T-helper 17 cell (primary cell): ENCODE measurements at places on chromosomes 3 and 15.

DNA sequence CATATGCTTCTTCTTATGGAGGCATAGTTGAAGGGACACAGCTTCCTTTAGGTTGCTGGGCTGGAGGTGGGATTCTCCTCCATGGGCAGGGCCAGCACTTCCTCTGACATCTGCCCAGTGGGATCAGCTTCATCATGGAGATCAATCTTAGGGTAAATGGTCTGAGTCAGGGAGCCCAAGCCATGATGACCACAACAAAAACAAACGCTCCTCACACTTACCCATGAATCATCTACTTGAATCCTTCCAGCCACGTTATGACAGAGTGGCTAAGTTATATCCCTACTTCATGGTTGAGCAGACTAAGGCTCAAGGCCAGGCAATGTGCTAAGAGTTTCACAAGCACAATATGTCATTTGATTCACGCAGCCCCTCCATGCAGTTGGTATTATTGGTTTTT, 87.2 kb upstream of the NMNAT3 start:
- no peaks in the 10 kb centered on the region for H3K27me3 ChIP-seq
- DNase-seq, result no peak
- H3K4me3 ChIP-seq, result no peak overlapping the region
- H3K36me3 ChIP-seq, result no peaks in the 10 kb centered on the region
- H3K4me1 ChIP-seq, result peaks cover 6% of the 10 kb centered on the region
- no peak overlapping the region for H3K27ac ChIP-seq

- H3K4me1 ChIP-seq, result peaks cover 16% of the 10 kb centered on the region
- H3K27ac ChIP-seq, result no peak overlapping the region
- peaks cover 6% of the 10 kb centered on the region for H3K36me3 ChIP-seq
- H3K4me3 ChIP-seq, result no peak overlapping the region
Measured at GRCh38 chr3:47001731-47002170, 22.3 kb downstream of the NBEAL2 start.

DNA sequence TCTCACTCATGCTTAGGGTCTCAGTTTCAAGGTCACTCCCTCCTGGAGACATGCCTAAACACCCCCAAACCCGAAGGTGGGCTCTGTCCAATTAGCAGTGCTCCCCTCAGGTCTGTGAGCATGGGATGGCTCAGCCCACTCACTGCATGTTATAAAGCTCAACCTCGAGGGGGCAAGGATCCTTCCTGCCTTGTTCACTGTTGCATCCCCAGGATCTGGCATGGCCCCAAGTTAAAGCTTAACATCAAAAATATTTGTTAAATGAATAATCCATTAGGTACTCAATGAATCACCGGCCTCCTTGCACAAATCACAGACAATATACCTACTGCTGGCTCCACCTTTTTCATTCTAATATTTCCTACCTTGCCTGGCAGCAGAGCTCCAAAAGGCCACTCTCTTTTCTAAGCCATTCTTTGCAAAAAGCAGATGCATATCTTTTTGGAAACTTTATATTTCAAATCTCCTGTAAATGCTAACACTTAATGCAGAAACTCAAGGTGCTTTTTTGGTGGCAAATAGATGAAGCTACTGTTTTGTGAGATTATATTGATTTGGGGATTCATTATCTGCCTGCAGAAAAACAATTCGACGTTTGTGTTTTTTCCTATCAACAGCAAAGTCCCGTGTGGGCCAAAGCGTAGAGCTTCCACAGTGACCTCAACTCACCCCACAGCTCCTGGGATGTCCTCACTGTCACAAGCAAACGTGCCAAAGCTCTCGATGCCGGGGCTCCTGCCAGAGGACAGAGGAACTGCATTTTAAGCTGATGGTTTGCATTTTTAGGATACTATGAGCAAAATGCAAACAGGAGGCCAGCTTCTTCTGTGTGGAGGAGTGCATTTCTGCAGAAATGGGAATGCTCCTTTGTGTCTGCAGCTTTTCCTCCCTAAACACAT, 35.4 kb downstream of the PCOLCE2 start:
- peaks cover 35% of the 10 kb centered on the region for H3K27me3 ChIP-seq
- H3K27ac ChIP-seq, result no peak overlapping the region
- no peak for DNase-seq
- no peaks in the 10 kb centered on the region for H3K4me1 ChIP-seq

DNA sequence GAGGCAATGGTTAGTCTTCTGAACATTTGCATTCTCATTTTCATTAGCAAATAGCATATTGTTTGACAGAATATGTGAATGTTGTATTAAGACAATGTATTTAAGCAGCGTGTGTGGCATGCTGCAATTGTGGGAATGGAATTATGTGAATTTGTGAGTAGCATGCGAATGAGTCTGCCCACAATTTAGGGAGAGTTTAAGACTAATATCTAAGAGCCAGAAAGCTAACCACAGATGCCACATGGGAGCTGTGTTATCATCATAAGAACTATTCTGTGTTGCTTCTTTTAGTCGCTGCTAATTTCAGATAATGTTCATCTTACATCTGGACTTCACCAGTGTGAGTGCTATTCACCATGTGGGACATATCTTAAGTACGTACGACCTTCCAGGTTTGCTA, 494.5 kb downstream of the RBMS3 start:
- no peak for DNase-seq
- H3K36me3 ChIP-seq, result no peaks in the 10 kb centered on the region
- no peaks in the 10 kb centered on the region for H3K4me1 ChIP-seq
- no peak overlapping the region for H3K27ac ChIP-seq
- no peaks in the 10 kb centered on the region for H3K27me3 ChIP-seq
- H3K4me3 ChIP-seq, result no peak overlapping the region

DNA sequence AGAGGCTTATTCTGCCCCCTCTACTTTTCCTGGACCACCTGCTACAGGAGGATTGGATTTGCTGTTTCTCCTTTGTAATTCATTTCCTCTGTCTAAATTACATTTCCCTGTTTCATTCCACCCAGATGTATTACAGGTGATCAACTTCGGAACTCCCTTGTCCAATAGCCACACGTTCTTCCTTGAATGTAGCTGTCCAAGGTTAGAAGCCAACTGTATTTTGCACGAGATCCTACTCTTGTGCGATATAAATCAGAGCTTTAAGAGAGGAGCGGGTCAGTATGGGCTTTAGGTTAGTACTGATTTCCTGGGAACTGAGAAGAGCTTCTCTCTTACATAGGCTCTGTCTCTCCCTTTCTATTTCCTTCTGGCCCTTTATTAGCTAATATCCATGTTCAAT, 20.5 kb downstream of the GJD2 start:
- H3K27ac ChIP-seq, result no peak overlapping the region
- H3K27me3 ChIP-seq, result peaks cover 66% of the 10 kb centered on the region
- no peak for DNase-seq

- H3K4me1 ChIP-seq, result peaks cover 31% of the 10 kb centered on the region
- H3K27me3 ChIP-seq, result no peaks in the 10 kb centered on the region
- no peak overlapping the region for H3K4me3 ChIP-seq
- H3K27ac ChIP-seq, result no peak overlapping the region
- no peak for DNase-seq
- H3K36me3 ChIP-seq, result no peaks in the 10 kb centered on the region
Measured at GRCh38 chr3:179177611-179178010, 29.5 kb downstream of the PIK3CA start.

GRCh38 chr15:70726753-70727152, 36.6 kb downstream of the UACA start:
- H3K36me3 ChIP-seq, result no peaks in the 10 kb centered on the region
- H3K27me3 ChIP-seq, result peaks cover 30% of the 10 kb centered on the region
- H3K4me1 ChIP-seq, result no peaks in the 10 kb centered on the region
- H3K27ac ChIP-seq, result no peak overlapping the region
- H3K4me3 ChIP-seq, result no peak overlapping the region

- peaks cover 2% of the 10 kb centered on the region for H3K4me1 ChIP-seq
- H3K27me3 ChIP-seq, result peaks cover 12% of the 10 kb centered on the region
- no peak overlapping the region for H3K4me3 ChIP-seq
- H3K36me3 ChIP-seq, result no peaks in the 10 kb centered on the region
Measured at GRCh38 chr15:78241017-78241416, 6.7 kb upstream of the ACSBG1 start.

DNA sequence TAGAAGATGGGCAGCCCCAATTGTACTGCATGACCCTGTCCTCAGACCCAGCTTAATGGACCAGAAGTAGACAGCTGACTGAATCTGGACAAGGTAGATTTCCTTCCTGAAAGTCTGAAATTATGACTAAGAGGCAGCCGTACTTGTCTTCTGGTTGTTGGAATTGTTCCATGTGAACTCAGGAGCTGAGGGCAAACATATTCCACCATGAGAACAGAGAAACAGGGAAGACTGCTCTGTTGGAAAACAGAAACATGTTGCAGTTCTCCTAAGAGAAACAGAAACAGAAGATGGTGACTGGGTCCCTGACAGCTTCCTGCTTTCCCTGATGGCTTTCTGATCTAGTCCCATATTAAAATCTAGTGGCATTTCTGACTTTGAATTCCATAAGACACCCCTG, 24.1 kb downstream of the POPDC2 start:
- no peaks in the 10 kb centered on the region for H3K27me3 ChIP-seq
- no peak overlapping the region for H3K4me3 ChIP-seq
- DNase-seq, result no peak
- H3K4me1 ChIP-seq, result peaks cover 17% of the 10 kb centered on the region
- H3K27ac ChIP-seq, result peak overlapping the region; percentile 51

DNA sequence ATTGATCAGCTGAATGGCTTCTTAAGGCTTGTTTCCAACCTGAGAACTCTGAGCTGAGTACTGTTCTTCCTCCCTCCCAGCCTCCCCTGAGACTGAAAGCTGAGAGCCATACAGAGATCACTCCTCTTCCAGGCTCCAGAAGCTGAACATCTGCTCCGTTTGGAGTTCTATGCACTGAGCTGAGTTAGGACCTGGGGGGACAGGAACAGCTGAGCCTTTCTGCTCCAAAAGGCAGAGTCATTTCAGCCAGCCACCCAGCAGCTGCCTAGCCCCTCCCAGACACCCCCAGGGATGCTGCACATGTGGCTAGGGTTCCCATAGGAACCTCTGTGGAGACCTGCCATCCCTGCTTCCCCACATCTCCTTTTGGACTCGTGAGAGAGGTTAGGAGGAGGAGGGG, 64.2 kb upstream of the GLCE start:
- H3K4me1 ChIP-seq, result peaks cover 4% of the 10 kb centered on the region
- peaks cover 2% of the 10 kb centered on the region for H3K36me3 ChIP-seq
- H3K27ac ChIP-seq, result no peak overlapping the region
- no peak overlapping the region for H3K4me3 ChIP-seq
- DNase-seq, result no peak
- H3K27me3 ChIP-seq, result peaks cover 11% of the 10 kb centered on the region

DNA sequence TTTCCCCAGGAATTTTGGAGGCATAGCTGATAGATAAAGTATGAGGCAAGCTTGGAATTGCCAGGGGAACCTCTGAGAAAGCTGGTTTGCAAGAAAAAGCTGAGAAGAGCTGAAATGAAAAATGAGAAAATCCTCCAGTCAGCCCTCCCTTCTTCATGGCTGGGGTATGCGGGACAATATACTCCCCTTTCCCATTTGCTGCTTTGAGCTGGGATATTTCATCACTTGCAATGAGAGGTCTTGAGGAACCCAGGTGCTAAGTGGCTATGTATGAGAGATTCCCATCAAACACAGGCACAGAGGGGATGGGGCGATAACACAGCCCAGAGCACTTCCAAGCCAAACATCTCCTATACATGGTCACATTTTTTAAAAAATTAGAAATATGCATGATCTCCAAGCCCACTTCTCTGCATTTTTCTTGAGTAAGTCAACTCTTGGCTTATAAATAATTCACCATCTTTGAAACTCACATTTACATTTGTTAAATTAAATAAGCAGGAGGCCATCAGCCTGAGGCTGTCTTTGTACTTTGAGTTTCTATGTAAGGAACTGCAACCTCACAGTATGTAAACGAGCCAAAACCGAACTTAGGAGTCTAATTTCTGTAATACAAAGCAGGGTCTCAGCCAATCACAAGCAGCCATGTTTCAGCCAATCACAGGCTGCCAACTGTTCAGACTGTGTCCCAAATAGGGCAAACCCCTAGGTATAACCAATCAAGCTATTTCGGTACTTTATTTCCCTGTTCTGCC, 983.6 kb upstream of the NR2F2 start:
- H3K27me3 ChIP-seq, result no peaks in the 10 kb centered on the region
- DNase-seq, result no peak
- no peaks in the 10 kb centered on the region for H3K4me1 ChIP-seq
- no peak overlapping the region for H3K4me3 ChIP-seq

GRCh38 chr3:126119976-126120375, 36.1 kb upstream of the SLC41A3 start:
- H3K4me1 ChIP-seq, result no peaks in the 10 kb centered on the region

GRCh38 chr3:144482876-144483275, 511.3 kb downstream of the DIPK2A start:
- no peak overlapping the region for H3K27ac ChIP-seq
- H3K4me3 ChIP-seq, result no peak overlapping the region
- H3K36me3 ChIP-seq, result no peaks in the 10 kb centered on the region
- no peak for DNase-seq
- H3K4me1 ChIP-seq, result no peaks in the 10 kb centered on the region

DNA sequence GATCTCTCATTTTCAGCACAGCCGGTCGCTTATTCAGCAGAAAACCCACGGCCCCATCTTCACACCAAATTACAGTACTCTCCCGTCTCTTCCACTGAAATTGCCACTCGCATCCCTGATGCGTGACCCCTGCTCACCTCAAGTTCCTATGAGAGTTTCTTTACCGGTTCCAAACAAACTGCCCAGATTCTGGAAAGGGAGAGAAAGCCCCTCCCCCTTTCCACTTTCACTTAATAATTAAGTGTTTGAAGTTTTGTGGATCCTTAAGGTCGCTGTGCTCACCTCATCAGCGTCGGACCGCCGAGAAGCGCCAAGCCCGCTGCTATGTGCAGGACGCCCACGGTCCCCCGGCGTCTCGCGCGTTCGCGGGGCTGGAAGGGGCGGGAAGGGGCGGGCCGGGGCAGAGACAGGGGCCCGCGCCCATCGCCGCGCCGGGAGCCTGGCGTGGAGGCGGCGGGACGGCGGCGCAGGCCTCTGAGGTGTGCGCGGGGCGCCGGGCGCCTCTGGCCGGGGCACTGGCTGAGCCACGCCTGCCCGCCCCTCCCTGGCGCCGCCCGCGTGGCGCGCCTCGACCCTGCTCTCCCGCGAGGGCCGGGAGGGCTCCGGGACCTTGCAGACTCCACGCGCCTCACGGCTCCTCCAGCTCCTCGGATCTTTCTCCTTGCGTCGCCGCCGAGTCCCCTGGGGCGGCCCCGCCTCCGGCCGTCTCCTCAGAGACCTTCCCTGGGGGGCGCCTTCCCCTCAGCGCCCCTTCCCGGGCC, at the start of gene GPR156:
Gene GPR156, minus strand, starts transcription at position 476 of the 761 bp plus-strand sequence. CDS start 41,124 bp downstream, outside the sequence.
- no peak within 1 kb of the TSS for H3K27ac ChIP-seq
- H3K36me3 ChIP-seq, result peaks cover 3% of the 10 kb centered on the region
- DNase-seq, result no peak
- H3K4me1 ChIP-seq, result peaks cover 3% of the 10 kb centered on the region
